ENCODE measurements at places on chromosomes 4 and X.

DNA sequence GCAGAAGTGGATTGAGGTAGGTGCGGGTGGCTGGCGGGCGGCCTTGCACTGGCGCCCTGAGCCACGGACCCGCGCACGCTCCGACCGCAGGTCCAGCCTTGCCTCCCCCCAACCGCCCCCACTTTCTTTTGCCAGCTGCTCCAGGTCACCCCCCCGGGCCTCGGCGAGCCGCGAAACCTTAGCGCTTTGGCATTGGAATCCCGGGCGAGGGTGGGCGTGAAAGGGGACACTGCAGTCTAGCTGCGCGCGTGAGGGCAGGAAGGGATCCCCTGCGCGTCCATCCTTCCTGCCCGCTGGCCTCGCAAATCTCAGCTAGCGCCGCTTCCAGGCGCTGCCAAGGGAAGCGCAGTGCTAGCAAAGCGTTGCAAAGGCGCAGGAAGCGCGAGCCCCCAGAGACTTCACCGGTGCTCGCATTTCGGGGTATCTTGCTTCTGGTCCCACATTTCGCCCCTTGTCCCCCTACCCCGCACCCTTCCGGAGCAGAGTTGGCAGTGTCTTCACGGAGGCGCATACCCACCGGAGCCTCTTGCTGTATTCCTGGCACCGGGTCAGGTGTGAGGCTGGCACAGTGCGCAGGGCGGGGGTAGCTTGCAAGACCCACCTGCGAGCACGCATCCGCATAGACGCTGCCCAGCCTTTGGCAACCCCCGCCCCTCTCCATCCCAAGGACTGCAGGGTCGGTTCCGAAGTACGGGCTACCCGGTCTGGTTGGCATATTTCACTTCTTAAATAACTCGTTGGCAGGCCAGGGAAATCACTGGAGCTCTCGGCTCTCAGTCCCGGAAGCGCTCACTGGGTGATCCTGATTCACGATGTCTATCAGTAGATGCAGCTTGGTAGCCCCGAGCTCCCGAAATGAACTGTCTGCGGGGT lies 104.4 kb downstream of the UCHL1 start:
- no peak for DNase-seq

GRCh38 chrX:71563921-71564320 lies 14.3 kb upstream of the GCNA start:
- DNase-seq = no peak

GRCh38 chr4:153081006-153081580 lies 123.2 kb upstream of the TRIM2 start:
- no peak for DNase-seq

DNA sequence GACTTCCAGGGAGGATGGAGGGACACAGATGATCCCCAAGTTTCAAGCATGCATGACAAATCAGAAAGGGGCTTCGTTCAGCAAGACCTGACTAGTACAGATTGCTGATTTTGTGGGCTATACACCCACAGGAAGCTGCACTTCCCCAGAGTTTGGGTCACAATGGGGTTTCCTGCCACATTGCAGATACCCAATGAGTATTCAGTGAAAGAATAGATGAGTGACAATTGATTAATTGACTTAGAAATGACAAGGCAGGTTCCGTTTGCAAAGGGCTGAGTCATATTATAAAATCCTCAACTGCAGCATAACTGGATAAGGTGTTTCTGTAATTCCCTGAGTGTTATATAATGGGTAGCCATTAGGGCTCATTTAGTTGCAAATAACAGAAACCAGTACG lies 146.6 kb upstream of the TBL1X start:
- DNase-seq = no peak

All from RPMI8226 (cell line).